NCI-H187 (cell line): ENCODE measurements at places on chromosomes 6 and 20.

DNA sequence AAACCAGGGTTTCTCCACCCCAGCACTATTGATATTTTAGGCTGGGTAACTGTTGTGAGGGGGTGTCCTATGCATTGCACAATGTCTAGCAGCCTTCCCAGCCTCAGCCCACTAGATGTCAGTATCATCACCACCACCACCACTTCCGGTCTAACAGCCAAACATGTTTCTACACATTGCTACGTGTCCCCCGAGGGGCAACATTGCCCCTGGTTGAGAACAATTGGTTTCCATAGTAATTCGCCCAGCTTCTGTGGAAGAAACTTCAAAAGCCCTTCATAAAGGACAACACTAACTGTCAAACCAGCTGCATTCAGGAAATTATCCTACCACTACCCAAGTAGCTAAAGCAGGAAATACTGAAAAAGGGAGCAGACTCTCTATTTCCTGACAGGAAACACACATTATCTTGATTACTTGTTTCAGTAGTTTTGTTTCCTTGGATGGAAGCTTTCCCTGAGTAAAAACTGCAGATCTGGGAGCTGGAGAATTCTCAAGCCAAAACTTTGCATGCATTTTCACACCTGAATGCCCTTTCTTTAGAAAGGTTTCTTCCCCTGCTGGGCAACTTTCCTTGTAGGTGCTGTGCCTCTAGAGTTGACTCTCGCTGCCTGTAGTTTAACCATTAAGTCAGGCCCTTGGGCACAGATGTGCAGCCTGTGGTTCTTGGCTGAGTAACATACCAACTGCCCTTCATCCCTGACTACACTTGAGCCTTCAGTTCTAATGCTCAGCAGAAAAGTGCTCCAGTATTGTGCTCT lies 23.6 kb downstream of the PKHD1 start:
- DNase-seq = no peak

DNA sequence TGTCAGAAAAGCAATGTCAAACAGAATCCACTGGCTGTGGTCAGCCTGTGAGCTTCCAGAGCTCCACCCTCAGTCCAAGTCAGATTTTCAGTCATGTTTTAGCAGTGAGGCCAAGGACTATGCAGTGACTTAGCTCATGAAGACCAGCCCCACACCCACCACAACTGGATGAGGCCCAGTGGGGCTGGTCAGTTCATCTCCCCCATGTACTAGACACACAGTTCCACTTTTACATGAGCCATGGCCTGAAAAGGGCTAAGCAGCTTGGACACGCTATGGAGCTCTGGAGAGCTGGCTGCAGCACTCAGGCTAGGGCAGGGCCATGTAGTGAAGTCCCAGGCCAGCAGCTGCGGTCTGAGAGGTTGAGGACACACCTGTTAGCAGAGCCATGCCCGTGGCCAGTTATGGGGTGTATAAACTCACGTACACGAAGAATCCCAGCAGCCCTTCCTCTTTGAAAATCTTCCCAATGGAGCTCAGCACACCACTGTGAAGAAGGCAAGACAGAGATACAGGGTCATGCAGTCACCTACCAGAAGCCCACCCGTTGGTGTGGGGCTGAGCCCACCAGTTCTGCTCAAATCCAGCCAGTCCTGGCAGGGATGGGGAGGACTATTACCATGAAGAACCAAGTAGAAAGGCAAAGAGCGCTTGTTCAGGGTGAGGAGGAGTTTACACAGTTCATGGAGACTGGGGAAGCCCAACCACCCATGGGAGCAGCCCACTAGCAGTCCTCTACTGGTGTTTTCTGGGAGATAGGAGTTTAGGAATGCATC lies 10.6 kb downstream of the MTCH1 start:
- no peak for DNase-seq

GRCh38 chr20:31922181-31922580 lies 29.7 kb downstream of the PDRG1 start:
- DNase-seq = no peak

DNA sequence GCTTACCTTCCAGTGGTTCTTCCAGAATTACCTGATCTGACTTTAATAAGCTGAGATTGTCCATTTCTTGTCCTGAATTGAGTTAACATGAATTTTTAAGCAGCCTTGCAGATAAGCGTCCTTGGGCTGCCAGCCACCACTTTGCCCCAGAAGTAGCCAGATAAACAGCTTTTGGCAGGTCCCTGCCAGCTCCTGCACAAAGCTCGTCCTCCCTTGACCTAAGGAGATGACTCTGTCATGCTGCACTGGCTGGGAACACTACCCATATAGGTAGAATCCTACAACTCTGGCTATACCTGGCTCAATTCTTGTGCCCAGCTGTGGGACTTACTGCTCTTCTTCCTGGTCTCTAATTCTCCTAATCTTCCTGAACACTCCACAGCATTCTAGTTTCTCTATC lies 39.6 kb upstream of the AAR2 start:
- DNase-seq = no peak

DNA sequence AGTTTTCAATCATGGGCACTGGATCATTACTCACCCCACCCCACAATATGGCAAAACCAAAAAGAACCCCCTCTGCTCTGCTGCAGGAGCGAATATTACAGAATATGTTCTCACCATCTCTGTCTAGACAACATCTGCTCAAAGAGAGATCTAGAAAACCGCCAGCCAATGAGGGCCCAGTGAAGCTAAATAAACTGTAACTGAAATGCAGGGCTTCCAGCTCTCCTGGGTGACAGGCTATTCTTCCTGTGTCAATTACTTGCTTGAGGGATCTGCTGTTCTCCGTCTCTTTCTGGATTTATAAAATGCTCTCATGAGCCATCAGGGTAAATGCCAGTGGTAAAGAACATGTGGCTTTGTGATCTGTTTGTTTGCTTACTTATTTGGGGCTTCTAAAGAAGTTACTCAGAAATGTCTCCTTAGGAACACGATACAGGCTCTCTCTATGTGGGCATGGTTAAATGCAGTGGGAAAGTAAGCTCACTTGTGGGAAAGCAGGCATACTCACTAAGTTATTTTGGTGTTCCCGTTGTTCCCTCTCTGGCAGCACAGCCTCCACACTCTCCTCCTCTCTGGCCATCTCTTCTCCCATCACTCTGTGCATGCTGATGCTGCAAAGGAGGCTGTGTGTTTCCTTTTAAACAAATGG lies 44.8 kb downstream of the TTI1 start:
- no peak for DNase-seq

- no peak for DNase-seq
These were observed 45.2 kb upstream of the OSTM1 start for GRCh38 chr6:108119769-108120141.

DNA sequence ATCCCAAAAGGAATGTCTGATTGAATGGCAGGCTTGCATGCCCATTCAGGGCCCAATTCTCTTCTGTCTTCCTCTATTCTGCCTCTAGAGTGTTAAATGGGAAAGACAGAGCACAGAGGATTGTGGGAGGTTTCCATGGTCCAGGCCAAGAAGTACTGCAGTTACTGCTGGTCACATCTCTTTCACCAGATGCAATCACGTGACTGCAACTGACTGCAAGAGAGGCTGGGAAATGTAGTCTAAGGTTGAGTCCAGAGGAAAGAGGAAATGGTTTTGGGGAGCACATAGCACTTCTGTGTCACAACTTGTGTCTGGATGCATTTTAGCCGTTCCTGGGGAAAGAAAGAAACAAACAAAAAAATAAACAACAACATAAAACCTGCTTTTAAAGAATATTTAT lies 336.4 kb upstream of the BTBD3 start:
- DNase-seq = no peak

GRCh38 chr20:50828363-50829136 lies 33.7 kb downstream of the BCAS4 start:
- DNase-seq = no peak

DNA sequence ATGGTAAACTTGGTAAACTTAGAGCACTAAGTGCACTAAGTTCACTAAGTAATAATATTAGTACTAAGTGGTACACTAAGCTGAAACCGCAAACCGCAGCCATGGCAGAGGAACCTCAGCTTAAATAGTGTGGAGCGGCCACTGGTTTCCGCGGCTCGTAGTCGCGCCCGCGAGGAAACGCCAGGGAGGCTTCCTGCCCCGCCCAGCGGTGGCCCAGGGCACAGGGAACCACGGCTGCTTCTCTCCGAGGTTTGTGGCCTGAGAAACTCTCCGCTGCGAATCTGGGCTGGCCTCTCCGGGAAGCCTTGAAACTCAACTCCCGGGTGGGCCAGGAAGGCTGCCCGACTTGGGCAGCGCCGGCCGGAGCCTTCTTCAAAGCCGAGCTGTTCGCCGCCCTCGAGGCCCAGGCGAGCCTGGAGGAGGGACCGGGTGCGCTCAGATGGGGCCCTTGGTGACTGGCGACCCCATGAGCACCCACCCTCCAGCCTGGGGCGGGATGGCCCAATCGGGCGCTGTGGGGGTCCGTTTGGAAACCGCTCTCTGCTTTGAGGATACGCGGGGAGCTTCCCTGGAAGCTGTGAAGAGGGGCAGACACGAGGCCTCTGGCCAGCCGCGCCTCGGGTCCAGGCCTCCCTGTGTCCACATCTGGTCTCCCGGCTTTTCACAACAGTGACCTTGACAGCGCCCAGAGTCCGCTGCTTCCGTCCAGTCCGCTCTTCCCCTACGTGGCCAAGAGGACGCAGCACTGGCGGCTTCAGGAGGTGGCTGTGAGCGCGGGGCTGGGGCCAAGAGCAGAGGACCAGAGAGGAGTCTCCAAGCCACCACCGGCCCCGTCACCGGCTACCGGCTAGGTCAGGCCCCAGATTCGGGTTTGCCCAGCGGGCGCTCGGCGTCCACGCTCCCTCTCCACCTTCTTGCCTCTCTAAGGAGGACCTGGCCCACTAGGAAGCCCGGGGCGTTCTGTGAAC lies 25.4 kb upstream of the HLA-E start:
- DNase-seq = no peak

DNA sequence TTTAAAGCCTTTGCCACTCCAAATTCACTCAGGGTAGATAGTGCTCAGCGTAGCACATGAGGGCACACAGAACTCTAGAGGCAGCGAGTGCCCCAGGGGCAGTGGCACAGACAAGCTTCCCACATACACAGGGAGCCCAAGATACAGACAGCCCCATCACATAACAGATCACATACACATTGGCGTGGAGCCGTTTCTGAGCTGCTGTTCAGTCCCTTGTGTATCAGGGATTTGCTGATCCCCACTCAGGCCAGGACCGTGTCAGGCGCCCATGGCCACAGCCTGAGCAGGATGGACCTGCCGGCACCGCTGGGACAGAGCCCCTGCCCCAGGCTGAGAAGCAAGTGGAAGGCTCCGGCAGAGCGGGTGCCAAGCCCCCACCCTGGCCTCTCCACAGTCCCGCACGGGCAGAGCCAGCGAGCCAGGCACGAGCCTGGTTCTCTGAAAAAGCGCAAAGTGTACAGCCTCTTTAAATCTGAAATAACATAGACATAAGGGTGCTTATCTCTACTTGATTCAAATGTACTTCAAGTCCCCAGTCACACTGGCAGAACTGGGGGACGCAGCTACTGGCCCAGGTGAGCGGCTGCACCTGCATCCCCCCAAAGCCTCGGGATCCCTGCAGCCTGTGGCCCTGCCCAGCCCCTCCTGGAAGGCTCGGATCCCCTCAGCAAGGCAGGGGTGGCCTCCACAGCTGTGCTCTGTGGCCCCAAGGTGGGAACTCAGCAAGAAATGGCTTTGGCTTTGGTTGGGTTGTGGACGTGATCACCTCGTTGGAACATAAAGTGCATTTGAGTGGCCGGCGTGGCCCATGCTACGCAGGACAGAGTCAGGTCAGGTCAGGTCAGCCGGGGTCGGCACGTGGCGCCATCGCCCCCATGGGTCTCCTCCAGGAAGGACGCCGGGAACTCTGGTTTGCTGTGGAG lies 231.3 kb downstream of the ERMARD start:
- no peak for DNase-seq

DNA sequence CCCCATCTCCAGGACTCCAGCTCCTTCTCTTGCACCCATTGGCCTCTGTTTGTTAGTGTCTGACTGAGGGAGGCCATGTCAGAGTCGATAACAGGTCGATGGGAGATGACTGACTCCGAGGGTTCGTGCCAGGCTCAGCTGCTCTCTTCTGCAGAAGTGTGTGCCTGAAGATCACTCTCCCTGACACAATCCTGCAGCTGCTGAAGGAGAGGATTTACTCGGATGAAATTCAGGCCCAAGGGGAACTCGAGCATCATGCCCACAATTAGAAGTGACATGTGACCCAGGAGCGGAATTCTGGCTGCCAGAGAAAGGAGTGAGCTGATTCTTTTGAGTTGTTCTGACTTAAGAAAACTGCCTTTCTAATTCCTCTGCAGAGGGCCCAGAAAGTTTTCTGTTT lies 318.2 kb downstream of the MAFB start:
- DNase-seq = no peak

DNA sequence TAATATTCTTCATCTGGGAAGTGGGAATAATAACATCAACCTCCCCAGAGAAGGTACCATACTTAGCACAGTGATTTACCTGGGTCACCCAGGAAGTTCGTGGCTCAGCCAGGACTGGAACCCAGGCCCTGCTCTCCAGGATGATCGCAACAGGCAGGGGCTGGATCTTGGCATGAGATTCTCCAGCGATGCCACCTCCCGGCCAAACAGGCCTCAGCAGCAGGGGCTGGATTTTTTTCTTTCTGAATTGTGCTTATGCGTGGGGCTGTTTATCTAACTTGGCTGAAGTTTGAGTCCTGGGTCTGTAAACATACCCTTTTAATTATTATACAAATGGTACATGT lies 129.5 kb upstream of the PTPN1 start:
- DNase-seq = no peak

DNA sequence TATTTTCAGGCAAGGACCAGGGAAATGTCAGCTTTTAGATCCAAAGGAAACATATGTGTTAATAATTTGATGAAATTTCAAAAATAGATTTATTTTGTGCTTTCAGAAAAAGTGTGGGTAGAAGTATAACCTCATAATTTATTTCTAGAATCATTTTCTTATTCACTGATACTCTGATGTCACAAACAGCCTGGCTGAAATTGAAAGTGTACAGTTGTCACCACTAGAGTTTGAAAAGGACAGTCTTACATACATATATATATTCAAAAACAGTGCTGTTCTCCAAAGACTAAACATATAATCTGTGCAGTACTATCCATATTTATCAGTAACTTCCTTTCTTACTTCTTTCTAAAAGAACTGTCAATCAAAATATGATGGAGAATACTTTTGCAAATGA lies 254.4 kb upstream of the KCNQ5 start:
- no peak for DNase-seq

DNA sequence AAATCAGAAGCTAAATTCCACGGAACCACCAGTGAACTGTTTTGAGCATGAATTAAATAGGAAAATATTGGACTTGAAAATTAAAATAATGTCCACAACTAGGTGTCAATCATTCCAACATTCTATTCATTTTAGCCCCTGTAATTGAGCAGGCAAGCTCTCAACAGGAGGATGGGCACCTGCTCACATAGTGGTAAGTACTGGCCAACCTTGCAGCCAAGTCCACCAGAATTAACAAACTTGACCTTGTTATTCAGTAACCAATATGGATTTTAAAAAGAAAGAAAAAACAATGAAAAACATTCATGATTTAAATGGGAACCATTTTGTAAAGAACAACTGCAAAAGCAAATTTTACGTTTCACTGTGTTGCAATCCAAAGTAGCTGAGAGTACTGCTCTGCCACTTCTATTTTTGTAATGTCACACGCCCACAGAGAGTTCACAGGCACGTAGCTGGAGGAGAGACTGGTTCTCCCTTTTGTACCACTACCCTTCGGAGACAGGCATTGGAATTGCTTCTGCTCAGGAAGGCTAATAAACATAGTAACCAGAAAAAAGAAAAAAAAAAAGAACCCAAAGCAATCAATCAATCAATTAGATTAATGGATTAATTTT lies 75.2 kb upstream of the F13A1 start:
- no peak for DNase-seq

GRCh38 chr6:75268988-75269354 lies 15.6 kb downstream of the TMEM30A start:
- no peak for DNase-seq
